ENCODE measurements at places on chromosomes 7 and 10. TPM values are rescaled to one million over a fixed set of nuclear protein-coding genes. Genes with fewer than 3 reads are reported as not detected.
A peak's percentile ranks its signal among the peaks of the same experiment; 100 is the strongest.

DNA sequence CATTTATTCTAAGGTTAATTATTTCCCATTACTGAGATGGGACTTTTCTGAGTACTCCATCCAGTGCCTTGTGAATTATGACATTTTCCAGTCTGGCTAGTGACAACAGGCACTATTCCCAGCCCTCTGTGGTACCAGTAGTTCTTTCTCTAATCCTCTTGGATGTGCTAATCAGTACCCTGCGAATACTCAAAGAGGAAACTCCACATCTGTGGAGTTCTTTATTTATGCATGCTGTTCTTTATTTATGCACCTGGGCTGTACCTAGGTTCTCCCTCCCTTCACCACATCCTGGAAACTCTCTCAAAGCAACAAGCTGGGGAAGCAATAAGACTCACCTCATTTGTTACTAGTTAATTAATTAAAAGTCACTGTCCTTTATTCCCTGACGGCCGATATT, 83.5 kb downstream of the TSPAN12 start:
- DNase-seq = no peak

DNA sequence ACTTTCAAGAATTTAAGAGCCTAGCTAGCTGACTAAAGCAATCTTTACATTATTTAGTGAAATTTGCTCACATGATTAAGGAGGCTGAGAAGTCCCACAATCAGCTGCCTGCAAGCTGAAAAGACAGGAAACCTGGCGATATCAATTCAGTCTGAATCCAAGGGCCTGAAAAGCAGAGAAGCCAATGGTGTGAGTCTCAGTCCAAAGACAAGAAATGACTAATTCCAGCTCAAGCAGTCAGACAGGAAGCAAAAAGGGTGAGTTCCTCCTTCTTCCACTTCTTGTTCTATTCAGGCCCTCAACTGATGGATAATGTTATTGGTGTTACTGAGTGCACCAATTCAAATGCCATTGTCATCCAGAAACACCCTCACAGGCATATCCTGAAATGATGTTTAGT, 1231.6 kb upstream of the CELF2 start:
- no peak for DNase-seq

- no peak for DNase-seq
These were observed 71.3 kb downstream of the OSBPL3 start for GRCh38 chr7:24908727-24909126.

DNA sequence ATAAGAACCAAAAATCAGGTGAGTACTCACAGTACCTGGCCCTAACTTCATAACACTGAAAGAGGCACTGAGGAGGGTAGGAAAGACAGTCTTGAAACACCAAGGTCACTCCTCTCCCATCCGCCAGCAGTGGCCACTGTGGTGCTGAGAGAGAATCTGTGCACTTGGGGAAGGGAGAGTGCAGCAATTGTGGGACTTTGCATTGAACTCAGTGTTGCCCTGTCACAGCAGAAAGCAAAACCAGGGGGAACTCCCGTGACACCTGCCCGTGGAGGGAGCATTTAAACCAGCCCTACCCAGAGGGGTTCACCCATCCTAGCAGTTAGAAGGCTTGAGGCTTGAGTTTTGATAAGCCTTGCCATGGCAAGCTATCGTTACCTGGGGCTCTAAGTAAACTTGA, 35.2 kb upstream of the MAP3K8 start:
- no peak for DNase-seq

- DNase-seq = no peak
These were observed 128.8 kb downstream of the PTPRN2 start for GRCh38 chr7:158458716-158459282.

GRCh38 chr10:30088178-30088577, 28.8 kb upstream of the JCAD start:
- no peak for DNase-seq

DNA sequence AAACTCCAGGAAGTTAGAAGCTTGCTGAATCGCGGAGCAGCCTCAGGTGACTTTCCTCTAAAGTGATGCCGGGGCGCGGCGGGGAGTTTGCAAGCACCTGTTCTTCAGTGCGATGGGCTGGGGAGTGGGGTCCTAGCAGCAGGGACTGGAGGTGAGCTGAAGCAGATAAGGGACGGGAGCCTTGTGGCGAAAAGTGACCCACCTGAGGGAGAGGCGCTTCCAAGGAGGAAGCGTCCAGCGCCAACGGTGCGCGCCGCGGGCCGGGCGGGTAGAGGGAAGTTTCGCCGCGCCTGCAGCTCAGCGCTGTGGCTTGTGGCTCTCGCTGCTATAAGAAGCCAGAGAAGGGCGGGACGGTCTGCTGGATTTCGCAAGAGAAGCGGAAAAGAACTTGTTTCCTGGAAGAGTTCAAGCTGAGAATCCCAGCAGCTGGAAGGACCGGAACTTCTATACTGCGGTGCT, at the start of gene STEAP4:
STEAP4 (minus strand) TSS at position 305 of the 459 bp plus-strand sequence. CDS start 22,625 bp downstream, outside the sequence.
- peak; percentile 70 for DNase-seq

- peak; percentile 22 for DNase-seq
These were observed 19.9 kb downstream of the MINDY4 start for GRCh38 chr7:30791114-30791513.

The NYAP1 gene
- 2.2 TPM for total RNA-seq

DNA sequence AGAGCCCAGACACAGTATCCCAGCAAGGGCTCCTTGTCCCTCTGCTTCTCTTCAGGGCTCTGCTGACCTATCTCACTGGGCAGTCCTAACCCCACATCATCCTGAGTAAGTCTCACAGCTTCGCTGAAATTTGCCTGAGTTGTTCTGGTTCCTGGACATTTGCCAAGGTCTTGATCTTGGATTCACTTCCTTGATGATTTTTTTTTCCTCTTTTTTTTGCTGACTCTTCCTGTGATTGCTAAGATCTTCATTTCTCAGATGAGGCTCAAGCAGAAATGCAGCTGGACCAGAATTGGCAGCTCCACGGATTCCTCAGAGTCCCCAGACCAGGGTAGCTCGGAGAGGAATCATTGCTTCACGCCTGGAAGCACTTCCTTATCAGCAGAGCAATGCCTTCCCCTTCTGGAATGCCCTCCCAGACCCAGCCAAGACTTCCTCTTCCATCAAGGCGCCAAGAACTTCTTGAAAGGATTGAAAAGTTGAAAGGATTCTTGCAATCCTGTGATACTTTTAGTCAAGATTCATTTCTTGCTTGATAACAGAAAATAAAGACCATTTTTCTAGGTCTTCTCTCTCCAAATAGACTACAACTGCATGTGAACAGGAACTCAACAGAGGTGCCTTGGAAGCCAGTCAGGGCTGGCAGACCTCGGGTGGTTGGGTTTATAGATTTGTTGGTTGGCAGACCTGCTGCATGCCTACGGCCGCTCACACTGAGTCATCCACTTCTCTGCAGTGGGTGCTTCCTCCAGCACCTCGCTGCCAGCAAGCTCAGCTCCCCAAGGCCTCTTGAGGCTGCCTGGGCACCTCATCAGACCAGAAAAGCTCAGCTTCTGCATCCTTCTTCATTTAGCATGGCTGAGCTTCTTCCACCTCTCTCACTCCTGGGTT, 8.8 kb upstream of the AFAP1L2 start:
- no peak for DNase-seq

GRCh38 chr10:35306852-35307251, 29.5 kb upstream of the CCNY start:
- no peak for DNase-seq

The ZWINT gene
- total RNA-seq = 36.7 TPM

GRCh38 chr7:35379481-35379880, 125.6 kb upstream of the TBX20 start:
- DNase-seq = no peak

DNA sequence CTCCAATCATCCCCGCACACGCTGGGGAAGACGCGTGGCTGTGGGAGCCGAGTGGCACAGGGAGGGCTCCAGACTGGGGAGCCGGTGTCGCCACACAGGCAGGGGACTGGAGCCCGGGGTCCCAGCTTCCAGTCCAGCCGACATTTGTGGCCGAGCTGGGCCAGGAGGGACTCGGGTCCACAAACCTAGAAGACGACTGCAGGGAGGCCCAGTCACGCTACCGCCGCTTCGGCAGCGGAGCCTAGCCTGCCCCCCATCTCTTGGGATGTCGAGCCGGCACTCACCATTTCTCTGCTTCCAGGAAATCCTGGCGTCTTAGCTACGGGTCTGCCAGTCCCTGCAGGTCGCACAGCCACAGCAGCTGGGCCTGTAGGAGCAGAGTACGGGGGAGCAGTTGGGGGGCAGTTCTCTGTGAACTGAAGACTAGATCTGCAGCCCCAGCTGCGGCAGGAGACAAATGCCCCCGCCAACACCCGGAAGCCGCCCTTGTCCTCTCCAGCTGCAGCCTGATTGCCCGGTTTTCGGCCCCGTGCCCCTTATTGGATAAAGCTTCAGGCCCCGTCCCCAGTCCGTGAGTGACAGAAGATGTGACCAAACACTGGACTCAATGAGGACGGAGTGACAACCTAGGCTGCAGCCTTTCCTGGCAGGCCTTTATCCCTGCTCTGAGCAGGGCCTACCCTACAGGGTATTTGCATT, 270.7 kb downstream of the ZNF33B start:
- no peak for DNase-seq

The PRKG1 gene
- total RNA-seq = 10.7 TPM

DNA sequence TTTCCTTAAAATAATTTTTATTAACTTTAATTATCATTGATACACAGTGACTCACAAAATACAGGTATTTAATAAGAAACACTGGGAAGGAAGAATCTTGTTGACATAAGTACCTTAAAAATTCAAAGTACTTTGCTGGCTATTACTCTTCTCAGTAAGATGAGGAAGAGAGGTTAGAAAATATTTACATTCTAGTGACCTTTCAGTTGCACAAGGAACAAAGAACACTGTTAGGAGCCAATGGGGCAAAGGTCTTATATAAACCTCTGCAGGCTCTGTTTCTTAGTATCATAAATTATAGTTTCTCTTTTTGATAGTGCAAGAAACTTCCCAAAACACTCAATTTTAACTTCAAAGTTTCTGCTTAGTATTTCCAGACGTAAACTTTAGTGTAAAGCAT, 4.8 kb upstream of the TAX1BP1 start:
- DNase-seq = no peak

- DNase-seq = no peak
These were observed 39.1 kb downstream of the LRRC20 start for GRCh38 chr10:70343312-70343711.

DNA sequence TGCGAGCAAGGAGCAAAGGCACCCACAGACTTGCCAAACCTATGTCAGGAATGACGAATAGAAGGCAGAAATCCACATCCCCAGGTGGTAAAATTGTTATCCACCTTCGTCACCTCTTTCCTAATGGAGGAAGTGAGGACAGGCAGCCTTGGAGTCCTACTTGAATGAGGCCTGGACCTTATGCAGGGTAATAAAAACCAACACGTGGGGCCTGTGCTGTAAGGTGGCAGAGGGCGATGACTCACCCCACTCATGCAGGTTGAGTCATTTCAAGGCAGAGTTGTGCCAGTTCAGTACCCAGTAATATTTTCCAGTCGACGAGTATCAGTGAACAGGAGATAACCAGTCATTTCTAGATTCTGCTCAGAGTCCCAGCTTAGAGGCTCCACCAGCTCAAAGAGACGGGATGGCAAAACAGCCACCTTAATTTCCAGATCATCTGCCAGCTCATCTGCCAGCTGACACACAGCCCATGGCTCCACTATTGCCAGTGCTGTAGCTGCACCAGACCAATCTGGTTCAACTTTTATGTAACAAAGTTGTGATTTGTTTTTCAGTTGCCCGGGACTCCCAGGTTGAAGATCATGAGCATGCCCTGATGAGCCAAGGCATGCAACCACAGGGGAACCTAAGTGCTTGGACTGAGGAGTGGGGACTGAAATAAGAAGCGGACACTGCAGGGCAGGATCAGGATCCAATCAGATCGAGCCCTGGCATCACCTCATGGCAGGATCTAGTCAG, 176.2 kb upstream of the ITGB1 start:
- DNase-seq = no peak

The ANKRD30A gene
- total RNA-seq = not detected

- DNase-seq = no peak
These were observed 11.6 kb upstream of the ERCC6 start for GRCh38 chr10:49550563-49550962.

The LLCFC1 gene
- total RNA-seq = not detected

- DNase-seq = no peak
These were observed 178.5 kb downstream of the EBF3 start for GRCh38 chr10:129785536-129785981.

GRCh38 chr10:3220853-3221252, 48.3 kb upstream of the PITRM1 start:
- no peak for DNase-seq

The CPVL gene
- total RNA-seq = 21.8 TPM
